ENCODE measurements at places on chromosomes 6 and 20. TPM values are rescaled to one million over a fixed set of nuclear protein-coding genes. Genes with fewer than 3 reads are reported as not detected.

DNA sequence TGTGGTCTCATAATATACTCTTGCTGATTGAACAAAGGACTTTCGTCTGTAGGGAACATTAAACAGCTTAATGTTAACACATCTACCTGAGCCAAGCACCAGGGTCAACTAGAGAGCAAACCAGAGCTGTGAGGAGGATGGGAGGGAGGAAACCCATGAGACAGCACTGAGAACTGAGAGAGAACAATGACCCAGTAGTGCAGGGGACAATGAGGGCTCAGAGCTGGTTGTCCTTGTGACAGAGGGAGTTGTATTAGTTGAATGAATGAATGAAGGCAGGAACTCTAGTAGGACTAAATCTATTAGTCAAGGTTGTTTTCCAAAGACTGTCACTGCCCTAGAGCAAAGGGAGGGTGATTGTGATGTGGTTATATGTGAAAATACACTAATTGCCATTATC, 28.2 kb upstream of the GSTA4 start:
- DNase-seq, result no peak

DNA sequence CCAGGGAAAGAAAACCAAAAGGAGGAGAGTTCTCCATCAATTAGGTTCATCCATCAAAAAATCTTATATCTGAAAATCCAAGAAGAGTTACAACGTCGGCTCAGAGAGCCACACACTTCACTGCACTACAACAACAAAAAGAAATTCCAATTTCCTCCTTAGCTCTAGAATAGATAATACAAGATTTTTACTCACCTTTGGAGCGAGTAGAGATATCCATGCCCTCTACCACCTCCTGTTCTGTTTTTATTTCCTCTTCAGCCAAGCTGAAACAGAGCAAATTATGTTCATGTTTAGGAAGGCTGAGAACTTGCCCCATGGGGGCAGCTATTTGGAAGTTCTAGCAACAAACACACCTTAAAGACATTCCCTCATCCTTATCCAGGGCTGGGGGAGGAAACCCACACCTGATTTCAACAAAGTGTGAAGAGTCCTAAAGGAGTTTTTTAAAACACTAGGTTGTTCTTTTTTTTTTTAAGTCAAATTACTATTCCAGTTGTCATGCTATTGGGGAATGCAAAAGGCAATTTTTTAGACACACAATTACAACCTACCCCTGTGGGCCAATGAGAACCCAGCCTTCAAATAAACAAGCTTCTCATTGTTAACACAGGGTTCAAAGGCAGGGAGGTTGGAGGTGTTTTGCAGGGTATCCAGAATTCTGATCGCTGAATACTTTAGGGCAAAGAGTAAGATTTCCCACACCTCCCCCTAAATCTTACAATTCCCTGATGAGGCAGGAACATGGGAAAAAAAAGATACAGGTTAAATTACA, 8.7 kb downstream of the ZMYND8 start:
- no peak for DNase-seq

- DNase-seq, result no peak
These were observed 34.0 kb downstream of the CEP85L start for GRCh38 chr6:118617417-118617816.

DNA sequence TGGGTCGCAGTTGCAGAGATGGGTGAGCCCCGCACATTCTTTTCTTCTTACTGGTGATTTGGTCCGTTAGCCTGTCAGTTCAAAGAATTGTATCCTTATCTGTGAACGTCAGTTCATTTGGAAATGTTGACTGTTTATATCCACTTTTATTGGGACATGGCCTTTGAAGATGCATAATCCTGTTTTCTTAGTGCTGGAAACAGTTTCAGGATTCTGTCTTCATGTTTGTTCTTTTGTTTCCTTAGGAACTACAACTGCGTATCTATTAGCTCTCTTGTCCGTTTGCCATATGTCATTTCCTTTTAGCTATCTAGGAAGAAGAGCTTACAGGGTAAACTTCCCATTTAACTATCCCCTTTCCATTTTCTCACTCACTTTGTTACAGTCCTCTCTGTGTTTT, 35.0 kb upstream of the TULP1 start:
- DNase-seq, result no peak

DNA sequence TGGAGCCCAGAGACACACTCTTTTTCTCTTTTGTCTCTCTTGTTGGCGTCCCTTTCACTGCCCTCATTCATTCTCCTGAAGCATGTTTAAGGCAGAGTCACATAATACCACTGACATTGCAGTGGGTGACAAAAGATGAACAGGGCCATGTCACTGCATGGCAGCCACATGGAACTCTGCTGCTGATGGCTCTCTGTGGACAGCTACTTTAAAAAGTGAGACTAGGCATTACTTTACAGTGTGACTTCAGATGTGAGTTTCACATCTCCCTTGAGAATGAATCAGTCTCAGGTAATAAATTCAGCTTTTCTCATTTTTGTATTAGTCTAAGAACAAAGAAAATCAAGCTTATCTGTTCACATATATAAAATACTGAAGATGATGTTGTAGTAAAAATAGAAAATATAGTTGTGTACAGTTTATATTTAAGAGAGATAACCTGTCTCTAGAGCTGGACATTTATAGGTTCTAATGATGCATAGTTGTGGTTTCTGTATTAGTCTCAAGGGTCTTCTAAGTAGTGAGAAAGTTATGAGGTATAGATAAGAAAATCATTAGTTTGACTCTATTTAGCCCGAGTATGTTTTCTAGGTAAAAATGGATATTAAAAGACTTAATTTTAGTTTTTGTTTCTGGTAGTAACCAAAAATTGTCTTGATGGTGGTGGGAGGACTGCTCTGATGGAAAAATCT, 6.1 kb downstream of the MRS2 start:
- no peak for DNase-seq

The BANF2 gene
- not detected for polyA plus RNA-seq

The PROCR gene
- polyA plus RNA-seq, result 54.6 TPM

All from urinary bladder (tissue), 4 donors.